ENCODE measurements at places on chromosomes 11 and 22.

- no peaks in the 10 kb centered on the region for H3K36me3 ChIP-seq
- no peak overlapping the region for H3K4me3 ChIP-seq
- H3K27me3 ChIP-seq, result no peaks in the 10 kb centered on the region
These were observed 261.4 kb upstream of the POU2AF2 start for GRCh38 chr11:110984147-110984546.

- no peaks in the 10 kb centered on the region for H3K36me3 ChIP-seq
- no peaks in the 10 kb centered on the region for H3K27me3 ChIP-seq
- no peaks in the 10 kb centered on the region for H3K4me1 ChIP-seq
- H3K27ac ChIP-seq, result no peak overlapping the region
- DNase-seq, result no peak
These were observed 109.9 kb downstream of the CSNK2A3 start for GRCh38 chr11:11243209-11243589.

DNA sequence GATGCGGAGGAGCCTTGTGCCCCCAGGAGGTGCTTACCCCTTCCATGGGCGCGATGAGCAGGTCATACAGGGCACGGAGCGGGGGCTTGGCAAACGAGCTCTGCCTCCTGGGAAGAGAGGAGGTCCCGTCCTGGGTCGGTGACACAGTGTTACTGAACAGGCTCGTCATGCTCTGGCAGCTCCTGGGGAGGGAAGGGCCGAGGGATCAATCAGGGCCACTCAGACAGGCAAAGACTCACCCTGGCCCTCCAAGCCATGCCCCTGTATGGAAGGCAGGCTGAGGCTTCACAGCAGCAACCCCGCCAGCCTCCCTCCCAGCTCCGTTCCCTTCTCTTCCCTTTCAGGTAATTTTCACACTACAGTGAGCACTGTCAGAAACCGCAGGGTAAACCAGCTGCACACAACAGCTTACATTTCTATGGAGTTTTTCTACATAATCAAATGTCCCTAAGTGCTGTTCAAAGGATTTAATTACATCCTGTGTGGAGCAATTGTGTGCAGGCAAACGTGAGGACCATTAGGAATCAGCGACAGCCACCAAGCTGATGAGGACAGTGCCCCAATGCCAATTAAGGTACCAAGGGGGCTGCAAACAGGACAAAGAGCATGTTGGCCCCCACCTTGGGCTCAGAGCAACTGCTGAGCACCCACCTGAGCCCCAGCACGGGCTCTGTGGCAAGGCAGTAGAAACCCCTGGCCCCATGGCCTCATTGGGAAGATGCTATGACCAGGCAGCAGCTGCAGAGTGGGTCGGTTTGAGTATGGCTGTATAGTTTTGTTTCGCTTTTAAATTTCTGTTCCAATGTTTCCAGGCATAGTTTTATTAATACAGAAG is 95.4 kb upstream of the PITPNB start:
- no peaks in the 10 kb centered on the region for H3K4me1 ChIP-seq
- no peak for DNase-seq
- H3K27me3 ChIP-seq, result no peaks in the 10 kb centered on the region
- H3K27ac ChIP-seq, result no peak overlapping the region
- no peaks in the 10 kb centered on the region for H3K36me3 ChIP-seq
- no peak overlapping the region for H3K4me3 ChIP-seq

- H3K4me3 ChIP-seq, result no peak overlapping the region
- no peaks in the 10 kb centered on the region for H3K4me1 ChIP-seq
- no peaks in the 10 kb centered on the region for H3K36me3 ChIP-seq
These were observed 16.2 kb downstream of the OTOG start for GRCh38 chr11:17563231-17563646.

DNA sequence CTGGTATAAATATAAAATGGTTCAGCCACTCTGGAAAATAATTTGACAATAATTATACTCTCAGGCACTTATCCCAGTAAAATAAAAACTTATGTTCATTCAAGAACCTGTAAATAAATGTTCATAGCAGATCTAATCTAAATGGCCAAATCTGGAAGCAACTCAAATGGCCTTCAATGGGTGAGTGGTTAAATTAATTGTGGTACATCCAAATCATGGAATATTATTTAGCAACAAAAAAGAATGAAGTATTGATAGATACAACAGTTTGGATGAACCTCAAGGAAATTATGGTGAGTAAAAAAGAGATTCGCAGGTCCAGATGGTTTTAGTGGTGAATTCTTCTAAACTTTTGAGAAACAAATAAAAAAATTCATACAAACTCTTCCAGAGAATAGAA is 287.0 kb upstream of the ZC3H12C start:
- H3K4me3 ChIP-seq, result no peak overlapping the region
- H3K27me3 ChIP-seq, result no peaks in the 10 kb centered on the region
- DNase-seq, result no peak
- no peaks in the 10 kb centered on the region for H3K4me1 ChIP-seq
- no peaks in the 10 kb centered on the region for H3K36me3 ChIP-seq

DNA sequence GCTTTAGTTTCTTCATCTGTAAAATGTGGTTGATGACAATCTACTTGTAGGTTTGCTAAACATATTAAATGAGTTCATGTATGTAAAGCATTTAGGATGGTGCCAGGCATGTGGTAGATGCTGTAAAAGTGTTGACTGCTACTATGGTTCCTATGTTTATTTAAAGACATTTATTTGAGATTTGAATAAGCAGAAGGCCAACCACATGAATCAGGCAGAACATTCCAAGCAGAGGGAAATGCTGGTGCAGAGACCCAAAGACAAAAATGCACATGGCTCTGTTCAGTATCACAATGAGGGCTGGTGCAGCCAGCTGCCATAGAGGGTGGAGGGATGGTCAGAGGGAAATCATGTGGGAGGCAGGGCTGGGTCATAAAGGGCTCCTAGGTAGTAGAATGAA is 156.2 kb upstream of the PDGFD start:
- no peak overlapping the region for H3K4me3 ChIP-seq
- no peak overlapping the region for H3K27ac ChIP-seq
- no peaks in the 10 kb centered on the region for H3K27me3 ChIP-seq
- no peaks in the 10 kb centered on the region for H3K4me1 ChIP-seq

DNA sequence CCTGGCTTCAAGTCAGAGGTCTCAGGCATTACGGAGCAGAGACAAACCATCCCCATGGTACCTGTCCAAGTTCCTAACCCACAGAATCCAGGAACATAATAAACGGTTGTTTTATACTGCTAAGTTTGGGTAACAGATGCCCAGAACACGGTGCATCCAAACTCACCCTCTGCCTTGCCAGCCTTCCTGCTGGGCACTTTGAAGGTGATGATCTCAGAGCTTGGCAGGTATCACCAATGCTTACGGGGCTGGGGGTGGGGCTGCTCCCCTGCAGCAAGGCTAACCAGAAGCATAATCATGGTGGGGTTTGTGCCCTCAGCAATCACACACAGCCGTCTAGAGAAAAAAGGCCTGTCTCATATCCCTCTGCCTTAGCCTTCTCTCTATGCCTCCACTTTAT is 27.1 kb downstream of the DKK3 start:
- peaks cover 74% of the 10 kb centered on the region for H3K4me1 ChIP-seq
- DNase-seq, result no peak
- H3K4me3 ChIP-seq, result no peak overlapping the region
- no peaks in the 10 kb centered on the region for H3K27me3 ChIP-seq
- H3K36me3 ChIP-seq, result no peaks in the 10 kb centered on the region
- peak overlapping the region; percentile 85 for H3K27ac ChIP-seq

DNA sequence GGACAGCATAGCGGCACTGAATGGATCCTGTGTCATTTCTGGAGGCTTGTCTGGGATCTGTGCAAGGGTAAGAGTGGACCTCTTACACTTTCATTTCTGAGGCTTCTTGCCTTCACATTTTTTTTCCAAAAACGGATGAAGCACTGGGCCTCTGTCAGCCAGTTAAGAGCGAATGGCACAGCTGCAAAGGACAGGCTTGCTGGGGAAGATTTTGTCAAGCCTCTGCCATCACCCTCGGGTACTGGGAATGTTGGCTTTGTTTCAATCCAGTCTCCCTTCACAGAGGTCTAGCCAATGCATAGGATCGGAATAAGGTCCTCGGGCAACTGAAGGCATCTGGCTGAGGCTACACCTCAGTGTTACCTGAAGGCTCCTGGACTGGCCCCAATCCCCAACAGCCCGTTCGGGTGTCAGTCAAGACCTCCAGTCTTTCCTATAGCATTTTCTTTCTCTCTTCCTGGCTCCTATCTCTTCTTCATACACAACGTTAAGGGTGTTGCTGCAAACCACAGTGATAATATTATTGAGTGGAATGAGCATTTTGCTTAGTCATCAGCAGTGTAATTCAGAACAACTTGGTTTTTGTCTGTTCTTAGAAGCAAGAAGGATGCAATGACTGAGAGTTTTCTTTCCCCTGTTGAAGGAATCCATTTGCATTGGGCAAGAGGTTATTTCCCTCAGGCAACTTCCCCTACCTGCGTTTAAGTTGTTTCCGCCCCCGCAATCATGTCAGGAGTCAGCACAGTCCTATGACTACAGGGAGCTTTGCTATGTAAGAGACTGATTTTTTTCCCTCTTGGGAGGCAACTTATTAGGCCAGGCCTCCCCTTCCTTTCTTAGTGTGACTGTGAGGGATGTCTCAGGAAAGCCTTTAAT is 22.8 kb downstream of the NPAT start:
- peaks cover 9% of the 10 kb centered on the region for H3K36me3 ChIP-seq
- H3K27me3 ChIP-seq, result no peaks in the 10 kb centered on the region
- no peak overlapping the region for H3K4me3 ChIP-seq

- DNase-seq, result no peak
- no peak overlapping the region for H3K4me3 ChIP-seq
These were observed 30.9 kb upstream of the NNMT start for GRCh38 chr11:114265122-114265878.

DNA sequence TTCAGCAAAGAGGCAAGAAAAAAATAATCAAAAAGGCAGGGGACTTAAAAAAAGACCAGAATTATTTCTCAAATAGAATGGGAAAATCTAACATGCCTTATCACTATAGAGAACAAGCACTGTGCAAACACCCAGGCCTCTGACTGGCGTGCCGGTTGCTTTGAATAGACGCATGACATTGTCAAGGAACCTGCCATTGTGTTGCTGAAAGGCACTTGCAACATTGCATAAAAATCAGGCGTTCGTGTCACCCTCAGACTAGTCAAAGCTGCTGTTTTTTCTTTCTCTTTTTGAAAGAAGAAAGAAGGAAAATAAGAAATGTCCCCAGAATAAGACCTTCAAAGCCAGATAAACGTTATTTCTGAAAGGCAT is 549.3 kb upstream of the CADM1 start:
- H3K36me3 ChIP-seq, result no peaks in the 10 kb centered on the region
- peaks cover 2% of the 10 kb centered on the region for H3K27me3 ChIP-seq
- H3K27ac ChIP-seq, result no peak overlapping the region
- no peak for DNase-seq
- H3K4me1 ChIP-seq, result no peaks in the 10 kb centered on the region
- no peak overlapping the region for H3K4me3 ChIP-seq

GRCh38 chr11:108468478-108468864 is 1.1 kb upstream of the C11orf65 start:
- H3K27ac ChIP-seq, result no peak overlapping the region
- no peak overlapping the region for H3K4me3 ChIP-seq
- H3K36me3 ChIP-seq, result peaks cover 4% of the 10 kb centered on the region
- H3K27me3 ChIP-seq, result no peaks in the 10 kb centered on the region
- no peak for DNase-seq

DNA sequence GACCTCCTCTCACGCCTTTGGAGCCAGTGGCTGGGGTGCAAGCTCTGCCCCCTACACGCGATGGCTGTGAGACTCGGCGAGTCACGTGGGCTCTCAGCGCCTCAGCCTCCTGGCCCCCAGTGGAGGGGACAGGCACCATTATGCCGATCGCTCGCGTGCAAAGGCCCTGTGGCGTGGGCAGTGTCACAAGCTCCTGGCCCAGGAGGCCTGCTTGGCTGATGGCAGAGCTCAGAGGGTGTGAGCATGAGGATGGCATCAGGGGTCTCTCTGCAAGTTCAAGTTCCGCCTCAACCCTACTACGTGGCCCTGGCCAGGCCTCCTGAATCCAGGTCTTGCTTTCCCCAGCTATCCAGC is 90.8 kb upstream of the KCNQ1OT1 start:
- H3K27me3 ChIP-seq, result peaks cover 32% of the 10 kb centered on the region
- no peak for DNase-seq
- H3K27ac ChIP-seq, result no peak overlapping the region
- H3K4me3 ChIP-seq, result no peak overlapping the region
- no peaks in the 10 kb centered on the region for H3K4me1 ChIP-seq

DNA sequence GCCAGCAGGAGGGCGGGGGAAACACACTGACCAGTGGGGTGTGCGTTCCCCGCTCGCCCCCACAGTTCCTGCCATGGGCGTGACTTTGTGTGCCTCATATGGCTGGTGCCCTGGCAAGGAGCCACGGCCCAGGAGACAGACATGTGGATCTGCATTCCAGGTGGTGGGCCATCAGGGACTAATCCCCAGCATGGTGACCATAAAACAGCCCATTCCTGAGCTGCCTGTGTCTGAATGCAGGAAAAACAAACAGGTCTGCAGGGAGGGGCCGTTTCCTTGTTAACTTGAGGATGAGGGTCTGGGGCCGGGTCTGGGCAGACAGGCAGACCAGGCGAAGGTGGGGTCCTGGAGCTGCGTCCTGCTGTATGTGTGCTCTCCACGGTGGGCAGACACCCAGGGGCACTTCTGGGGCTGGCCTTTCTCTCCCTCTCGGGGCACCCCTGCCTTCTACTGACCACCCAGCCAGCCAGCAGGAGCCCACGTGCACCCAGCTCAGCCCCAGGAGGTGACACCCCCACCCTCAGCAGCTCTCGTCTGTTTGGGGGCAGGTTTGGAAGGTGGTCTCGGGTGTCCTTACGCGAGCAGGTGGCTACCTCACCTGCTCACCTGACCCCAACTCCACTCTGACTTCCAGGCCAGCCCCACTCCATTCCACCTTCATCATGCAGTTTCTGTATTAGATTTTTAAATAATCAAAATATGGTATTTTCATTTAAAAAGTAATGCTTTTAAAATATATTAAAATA is 120.3 kb downstream of the KCNQ1OT1 start:
- H3K27me3 ChIP-seq, result no peaks in the 10 kb centered on the region
- DNase-seq, result no peak
- no peak overlapping the region for H3K4me3 ChIP-seq
- H3K36me3 ChIP-seq, result no peaks in the 10 kb centered on the region
- no peak overlapping the region for H3K27ac ChIP-seq
- H3K4me1 ChIP-seq, result no peaks in the 10 kb centered on the region

DNA sequence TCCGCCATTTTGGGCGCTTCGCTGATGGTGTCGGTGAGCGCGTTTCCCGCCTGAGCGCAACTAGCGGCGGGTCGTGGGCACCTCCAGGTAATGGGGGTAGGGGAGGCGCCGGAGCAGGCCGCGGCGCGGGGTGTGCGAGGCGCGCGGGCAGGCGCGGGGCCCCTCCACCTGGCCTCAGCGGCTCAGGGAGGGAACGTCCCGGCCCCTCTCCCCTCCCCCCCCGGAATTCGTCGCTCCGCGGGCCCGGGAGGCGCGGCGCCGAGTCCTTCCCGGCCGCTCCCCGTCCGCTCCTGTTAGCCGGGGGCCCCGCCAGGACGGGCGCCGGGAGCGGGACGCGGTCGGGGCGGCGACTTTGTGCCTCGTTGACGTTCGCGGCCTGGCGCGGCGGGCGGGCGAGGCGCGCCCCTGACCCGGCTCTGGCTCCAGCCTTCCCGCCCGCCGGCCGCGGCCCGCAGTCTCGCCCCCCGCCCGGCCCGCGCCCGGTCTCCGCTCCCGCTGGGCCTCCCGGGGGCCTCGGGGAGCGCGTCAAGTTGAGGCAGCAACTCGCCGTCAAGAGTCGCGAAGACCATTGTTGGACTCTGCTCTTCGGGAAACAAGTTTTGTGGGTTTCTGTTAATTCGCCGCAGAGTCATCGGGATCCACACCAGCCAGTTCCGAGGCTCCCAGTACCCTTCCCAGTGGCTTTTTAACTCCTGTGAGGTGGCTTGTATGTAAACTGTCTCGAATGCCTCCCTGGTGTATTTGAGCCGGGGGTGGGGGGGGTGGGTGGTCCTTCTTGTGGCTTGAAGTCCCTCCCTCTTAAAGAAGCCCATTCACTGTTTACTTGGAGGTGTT is at the start of gene PPP6R3:
TSS of gene PPP6R3 (plus strand) at position 12 of the 834 bp plus-strand sequence. CDS start 76,913 bp downstream, outside the sequence.
- H3K4me3 ChIP-seq, result peak within 1 kb of the TSS; percentile 81
- H3K36me3 ChIP-seq, result no peaks in the 10 kb centered on the region
- H3K4me1 ChIP-seq, result peaks cover 22% of the 10 kb centered on the region

GRCh38 chr11:118627566-118627965 is 20.2 kb downstream of the PHLDB1 start:
- H3K27ac ChIP-seq, result no peak overlapping the region
- H3K4me1 ChIP-seq, result peaks cover 20% of the 10 kb centered on the region
